ENCODE measurements at places on chromosomes 6 and 20. TPM values are rescaled to one million over a fixed set of nuclear protein-coding genes. Genes with fewer than 3 reads are reported as not detected.

KIF25 gene
- polyA plus RNA-seq: not detected

TMEM170B gene
- polyA plus RNA-seq: 1.5 TPM

BPIFA1 gene
- polyA plus RNA-seq: not detected

LY6G6D gene
- polyA plus RNA-seq: not detected

NMBR gene
- not detected for polyA plus RNA-seq

EYS gene
- 0.01 TPM for polyA plus RNA-seq

NFATC2 gene
- polyA plus RNA-seq: 1.2 TPM

PTK6 gene
- not detected for polyA plus RNA-seq

GRCh38 chr6:70779934-70780333 lies 112.3 kb downstream of the SMAP1 start:
- DNase-seq: no peak

DNA sequence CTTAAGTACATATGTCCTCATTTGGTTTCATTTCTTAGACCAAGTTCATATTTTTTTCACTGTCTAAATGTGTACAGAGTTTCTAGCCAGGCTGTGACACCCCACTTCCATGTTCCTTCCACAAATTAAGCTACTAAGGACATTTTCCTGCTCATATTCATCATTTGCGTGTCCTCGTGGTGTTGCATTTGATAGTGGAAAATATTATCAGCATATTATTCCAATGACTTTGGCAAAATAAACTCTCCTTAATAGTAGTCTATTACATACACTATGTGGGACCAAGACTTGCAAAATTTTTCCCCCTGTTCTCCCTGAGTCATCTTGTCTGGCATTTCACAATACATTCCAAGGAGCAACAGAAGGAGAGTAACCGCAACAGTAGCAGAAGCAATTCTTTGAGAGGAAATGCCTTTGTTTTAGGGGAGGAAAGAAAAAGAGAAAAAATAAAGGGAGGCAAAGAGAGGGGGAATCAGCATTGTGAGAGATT lies 599.2 kb downstream of the COL12A1 start:
- DNase-seq: peak; percentile 97

DNA sequence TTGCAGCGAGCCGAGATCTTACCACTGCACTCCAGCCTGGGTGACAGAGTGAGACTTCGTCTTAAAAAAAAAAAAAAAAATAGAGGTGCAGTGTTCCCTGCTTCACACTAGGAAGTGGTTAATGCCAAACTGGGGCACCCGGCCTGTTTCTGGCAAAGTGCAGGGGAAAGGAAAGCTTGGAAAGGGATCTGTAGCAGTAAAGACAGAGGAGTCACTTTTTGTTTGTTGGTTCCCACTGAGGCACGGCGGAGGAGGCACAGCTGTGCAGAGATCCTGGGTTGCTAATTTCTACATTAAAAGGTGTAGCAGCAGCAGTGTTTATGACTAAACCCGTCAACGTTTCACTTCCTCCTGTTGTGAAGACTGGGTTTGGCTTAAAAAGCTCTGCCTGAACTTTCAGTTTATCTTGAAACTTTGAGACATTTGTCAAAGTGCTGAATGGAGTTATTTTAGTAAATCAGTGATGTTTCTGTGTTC lies 125.6 kb downstream of the CARMIL1 start:
- DNase-seq: no peak

DNA sequence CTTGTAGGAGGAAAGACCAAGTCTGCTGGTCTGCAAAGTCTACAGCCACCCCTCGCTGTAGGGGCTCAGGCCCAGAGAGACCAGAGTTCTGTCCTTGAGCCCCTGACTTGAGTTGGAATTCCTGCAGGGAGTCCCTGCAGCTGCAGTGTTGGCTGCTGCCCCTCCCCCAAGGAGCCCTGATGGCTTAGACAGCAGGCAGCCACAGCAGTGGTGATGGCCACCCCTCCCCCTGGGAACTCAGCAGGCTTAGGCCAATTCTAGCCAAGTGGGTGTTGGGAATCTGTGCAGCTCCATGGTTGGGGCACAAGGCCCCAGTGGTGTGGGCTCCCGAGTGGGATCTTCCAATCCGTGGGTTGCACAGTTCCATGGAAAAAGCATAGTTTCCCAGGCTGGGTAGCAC lies 345.4 kb downstream of the CD109 start:
- no peak for DNase-seq

- no peak for DNase-seq
These were observed 186.1 kb upstream of the SLC24A3 start for GRCh38 chr20:19026121-19026878.

GRCh38 chr6:104396077-104396476 lies 463.6 kb downstream of the HACE1 start:
- DNase-seq: no peak

DNA sequence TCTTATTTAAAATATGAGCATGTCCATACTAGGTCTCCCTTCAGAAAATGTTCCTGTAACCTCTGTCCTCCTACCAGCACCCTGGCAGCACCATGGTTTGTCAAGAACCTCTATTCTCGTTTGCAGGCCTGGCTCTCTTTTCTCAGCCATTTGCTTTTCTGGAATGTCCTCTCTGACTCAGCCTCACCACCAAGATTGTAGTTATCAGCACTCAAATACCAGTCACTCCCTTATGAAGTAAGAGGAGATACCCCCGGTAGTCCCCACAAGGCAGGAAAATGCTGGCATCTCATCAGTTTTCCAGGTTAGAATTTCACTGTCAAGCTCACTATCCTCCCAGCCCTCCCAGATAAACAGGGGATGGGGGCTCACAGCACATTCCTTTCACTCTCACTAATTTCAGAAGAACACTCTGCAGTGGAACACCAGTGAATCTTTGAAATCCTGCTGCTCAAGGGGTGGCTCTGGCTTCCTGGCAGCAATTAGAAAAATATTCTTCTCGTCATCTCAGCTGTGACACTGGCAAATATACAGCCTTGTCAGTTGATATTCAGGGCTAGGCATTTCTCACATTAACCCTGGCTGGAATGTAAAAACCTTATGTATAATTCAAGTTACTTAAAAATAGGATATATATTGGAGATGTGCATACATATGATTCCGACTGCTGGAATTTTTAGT lies 129.2 kb downstream of the TBX18 start:
- peak; percentile 90 for DNase-seq

DNA sequence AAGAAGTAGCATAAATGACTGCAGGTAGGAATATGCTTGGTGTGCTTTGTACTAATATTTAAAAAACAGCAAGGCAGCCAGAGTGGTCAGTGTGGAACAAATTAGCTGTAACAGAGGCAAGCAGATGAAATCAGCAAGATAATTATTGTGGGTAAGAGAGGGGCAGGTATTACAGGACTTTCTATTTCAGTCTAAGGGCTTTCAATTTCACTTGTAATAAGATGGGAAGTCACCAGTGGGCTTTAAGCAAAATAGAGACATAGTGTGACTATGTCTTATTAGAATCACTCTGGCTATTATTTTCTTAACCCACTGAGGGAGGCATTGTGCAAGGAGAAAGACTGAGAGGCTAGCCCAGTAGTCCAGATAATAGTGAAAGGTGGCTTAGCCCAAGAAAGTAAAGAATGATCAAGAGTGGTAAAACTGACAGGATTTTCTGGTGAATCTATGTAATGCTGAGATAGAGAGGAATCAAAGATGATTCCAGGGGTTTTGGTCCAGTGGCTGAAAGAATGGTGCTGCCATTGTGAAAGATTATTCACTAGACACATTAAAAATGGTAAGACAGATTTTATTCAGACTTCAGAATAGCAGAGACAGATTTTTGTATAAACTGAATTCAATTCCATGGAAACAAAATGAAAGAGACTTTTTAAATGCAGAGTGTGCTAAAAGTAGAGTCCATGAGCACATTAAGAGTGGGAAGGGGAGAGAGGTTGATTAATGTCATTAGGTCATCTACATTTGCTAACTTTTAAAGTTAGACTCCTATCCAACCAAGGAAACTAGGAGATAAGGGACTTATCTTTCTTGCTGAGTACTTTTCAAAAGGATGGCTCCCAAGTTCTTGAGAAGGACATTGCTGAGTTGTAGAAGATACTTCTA lies 1136.0 kb downstream of the HACE1 start:
- no peak for DNase-seq

GRCh38 chr20:63087236-63087871 lies 80.6 kb upstream of the BHLHE23 start:
- DNase-seq: no peak

GRCh38 chr6:15449011-15449410 lies 203.1 kb downstream of the JARID2 start:
- DNase-seq: no peak

GRCh38 chr6:39079197-39080125 lies 30.9 kb downstream of the GLP1R start:
- DNase-seq: no peak

GRCh38 chr6:148750838-148751792 lies 4.3 kb downstream of the UST start:
- DNase-seq: peak; percentile 61

DNA sequence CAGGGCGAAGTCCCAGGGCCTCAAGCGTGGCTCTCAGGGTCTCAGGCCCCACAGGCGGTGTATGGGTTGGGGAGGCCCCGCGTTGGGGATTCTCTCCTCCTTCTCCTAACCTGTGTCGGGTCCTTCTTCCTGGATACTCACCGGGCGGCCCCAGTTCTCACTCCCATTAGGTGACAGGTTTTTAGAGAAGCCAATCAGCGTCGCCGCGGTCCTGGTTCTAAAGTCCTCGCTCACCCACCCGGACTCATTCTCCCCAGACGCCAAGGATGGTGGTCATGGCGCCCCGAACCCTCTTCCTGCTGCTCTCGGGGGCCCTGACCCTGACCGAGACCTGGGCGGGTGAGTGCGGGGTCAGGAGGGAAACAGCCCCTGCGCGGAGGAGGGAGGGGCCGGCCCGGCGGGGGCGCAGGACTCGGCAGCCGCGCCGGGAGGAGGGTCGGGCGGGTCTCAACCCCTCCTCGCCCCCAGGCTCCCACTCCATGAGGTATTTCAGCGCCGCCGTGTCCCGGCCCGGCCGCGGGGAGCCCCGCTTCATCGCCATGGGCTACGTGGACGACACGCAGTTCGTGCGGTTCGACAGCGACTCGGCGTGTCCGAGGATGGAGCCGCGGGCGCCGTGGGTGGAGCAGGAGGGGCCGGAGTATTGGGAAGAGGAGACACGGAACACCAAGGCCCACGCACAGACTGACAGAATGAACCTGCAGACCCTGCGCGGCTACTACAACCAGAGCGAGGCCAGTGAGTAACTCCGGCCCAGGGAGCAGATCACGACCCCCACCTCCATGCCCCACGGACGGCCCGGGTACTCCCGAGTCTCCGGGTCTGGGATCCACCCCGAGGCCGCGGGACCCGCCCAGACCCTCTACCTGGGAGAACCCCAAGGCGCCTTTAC lies at the start of gene HLA-G:
TSS of gene HLA-G (plus strand) at position 247 of the 892 bp plus-strand sequence. CDS start at position 267, 20 bp downstream.
- no peak for DNase-seq

DNA sequence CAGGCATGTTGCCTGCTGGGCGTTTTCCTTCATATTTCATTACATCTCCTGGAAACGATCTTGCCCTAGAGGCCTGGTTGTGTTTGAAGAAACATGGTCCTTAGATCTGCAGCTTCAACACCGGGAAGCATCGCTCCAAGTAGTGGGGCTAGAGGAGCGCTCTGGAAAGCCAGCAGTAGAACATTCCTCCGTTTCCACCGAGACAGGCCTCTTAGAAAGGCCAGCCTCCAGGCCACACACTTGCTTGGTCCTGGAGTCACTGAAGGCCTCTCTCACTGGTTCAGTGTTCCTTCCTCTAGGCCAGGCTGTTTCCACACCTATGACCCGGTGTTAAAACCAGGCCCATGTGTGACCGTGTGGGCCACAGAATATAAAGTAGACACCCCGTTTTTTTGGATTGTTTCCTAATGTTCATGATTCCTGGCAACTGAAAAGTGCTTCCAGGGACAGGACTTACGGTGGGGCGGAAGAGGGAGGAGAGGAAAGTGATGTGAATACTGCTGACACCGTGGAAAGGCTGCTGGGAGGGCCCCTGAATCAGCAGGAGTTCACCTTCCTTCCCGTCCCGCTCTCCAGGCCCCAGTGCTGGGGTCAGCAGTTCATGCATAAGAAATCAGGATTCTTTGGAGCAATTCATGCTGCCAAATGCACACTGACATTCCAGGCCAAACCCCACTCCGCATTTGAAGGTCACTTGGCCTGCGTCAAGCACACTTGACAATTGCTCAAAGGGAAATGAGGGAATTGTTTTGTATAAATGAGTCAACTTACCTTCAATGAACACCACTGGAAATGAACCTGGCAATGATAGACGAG lies 83.8 kb downstream of the IYD start:
- DNase-seq: no peak

DNA sequence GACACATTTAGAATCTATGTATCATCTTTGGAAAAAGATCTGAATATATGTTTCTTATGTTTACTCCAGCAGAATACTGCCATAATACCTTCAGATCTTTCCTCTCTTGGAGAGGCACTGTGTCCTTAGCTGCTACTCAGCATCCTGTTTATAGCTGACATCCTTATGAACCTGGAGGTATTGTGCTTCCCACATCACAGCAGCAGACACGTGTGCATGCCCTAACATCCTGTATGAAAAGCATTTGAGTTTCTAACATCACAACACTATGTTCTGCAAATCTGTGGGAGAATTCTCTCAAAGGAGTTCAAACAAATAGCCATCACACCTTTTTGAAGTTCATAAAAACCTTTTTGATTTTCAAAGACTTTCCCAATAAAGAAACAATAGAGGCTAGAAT lies 216.0 kb downstream of the GJA1 start:
- DNase-seq: no peak

DNA sequence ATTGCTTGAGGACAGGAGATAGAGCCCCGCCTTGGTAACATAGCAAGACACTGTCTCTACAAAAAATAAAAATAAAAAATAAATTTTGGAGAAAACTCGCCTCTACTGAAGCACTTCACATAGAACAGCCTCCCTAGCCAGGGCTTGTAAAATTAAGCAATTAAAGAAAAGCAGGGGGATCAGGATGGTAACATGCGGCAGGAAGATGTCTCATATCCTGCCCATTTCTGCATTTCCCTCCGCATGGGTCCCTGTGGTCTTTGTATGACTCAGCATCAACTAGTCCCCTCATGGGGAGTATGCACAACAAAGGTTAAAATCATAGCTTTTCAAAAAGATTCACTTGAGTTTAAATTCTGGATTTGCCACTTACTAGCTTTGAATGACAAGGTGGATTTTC lies 379.0 kb downstream of the EPHA7 start:
- peak; percentile 3 for DNase-seq

GRCh38 chr6:112482373-112482772 lies 135.2 kb downstream of the RFPL4B start:
- no peak for DNase-seq

GRCh38 chr6:80541181-80541580 lies 434.7 kb downstream of the BCKDHB start:
- DNase-seq: peak; percentile 39

- no peak for DNase-seq
These were observed 72.5 kb upstream of the UST start for GRCh38 chr6:148674306-148674705.

- peak; percentile 62 for DNase-seq
These were observed 402 bp downstream of the ZBTB12 start for GRCh38 chr6:31901415-31901952.

Data from fibroblast of lung (primary cell).